ENCODE measurements at places on chromosomes 2 and 18.
A peak's percentile ranks its signal among the peaks of the same experiment; 100 is the strongest.

DNA sequence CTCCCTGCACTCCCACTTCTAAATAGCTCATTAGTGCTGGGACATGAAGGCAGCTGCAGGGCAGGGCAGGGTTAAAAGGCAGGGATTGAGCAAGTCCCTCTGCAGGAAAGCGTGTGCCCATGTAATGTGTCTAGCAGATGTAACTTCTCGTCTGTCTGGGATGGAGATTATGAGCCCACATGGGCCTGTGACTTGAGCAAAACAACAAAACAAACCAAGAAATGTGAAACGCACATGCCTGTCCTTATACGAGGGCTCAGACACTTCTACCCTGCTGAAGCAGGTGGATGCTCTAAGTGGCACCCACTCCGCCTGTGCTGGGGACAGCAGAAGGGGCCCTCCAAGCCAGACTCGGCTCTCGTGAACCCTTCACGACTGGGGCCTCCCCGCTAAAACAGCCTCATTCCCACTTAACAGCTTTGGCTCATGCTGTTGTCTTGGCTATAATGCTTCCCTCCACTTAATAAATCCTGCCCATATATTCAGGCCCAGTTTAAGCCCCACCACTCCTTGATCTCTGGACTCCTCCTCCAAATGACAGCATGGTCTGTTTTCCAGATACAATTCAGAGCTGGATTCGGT, 40.9 kb downstream of the TMEM247 start:
- no peak for DNase-seq

GRCh38 chr2:45329045-45329677, 281.9 kb downstream of the SRBD1 start:
- DNase-seq, result no peak

DNA sequence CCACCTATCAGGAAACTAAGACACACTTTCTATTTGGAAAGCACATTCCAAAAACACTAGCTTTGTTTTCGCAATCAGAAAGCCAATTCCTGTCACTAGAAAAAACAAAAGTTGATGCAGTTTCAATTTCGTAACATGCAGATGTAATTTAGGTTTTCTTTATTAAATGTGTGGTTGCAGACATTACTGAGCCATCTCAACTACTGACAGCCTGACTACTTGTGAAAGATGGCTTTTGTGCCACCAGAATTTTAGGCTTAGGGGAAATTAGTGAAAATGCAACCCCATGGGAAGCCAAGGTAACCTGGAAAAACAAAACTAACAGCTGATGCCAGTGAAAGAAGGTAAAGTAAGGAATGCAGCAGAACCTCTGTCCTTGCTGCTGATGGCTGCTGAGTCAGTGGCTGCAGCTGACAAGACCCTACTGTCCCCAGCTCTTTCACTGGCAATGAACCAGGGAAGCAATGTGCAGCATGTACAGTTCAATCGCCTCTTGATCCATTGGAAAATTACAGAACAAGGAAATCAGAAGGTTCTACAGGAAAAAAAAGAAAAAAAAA, 34.9 kb downstream of the FEZ2 start:
- no peak for DNase-seq

DNA sequence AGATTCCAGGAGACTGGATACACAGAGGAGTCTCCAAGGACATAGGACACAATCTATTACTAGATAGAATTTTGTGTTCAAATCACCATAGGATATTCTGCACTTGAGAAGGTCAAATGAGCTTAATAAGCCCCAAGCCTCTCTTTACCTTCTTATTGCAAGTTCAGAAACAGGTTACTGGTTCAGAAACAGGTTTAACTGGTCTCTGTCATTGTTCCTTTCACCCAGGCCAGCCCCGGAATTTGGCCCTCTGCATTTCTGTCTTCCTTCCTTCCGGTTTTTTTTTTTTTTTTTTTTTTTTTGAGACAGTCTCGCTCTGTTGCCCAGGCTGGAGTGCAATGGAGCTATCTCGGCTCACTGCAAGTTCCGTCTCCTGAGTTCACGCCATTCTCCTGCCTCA, 700.2 kb downstream of the EPHA4 start:
- DNase-seq, result no peak

DNA sequence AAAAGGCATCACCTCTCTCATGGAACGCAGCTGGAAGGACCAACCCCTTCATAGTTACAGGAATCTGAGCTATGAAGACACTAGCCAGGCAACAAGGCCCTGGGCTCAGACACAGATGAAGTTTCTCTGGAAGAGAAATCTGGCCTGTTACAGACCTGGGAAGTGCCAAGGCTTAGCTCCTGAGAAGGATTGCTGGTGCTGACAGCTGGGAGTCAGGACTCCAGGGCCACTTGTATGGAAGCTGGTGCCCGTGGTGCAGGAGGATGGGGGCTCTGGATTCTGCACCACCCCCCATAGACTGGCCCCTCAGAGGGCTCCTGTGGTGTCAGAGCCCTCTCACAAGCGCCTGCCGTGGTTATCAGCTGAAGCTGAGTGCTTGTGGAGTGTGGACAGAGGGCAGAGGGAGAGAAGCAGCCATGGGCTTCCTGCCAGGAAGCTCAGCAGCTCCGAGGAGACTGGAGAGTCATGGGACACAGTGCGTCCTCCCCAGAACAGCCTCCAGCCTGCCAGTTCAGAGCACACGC, 87.3 kb upstream of the LCLAT1 start:
- DNase-seq, result no peak

- DNase-seq, result no peak
These were observed 25.1 kb upstream of the TXNDC2 start for GRCh38 chr18:9860682-9861081.

GRCh38 chr2:44429034-44429433, 67.3 kb downstream of the CAMKMT start:
- DNase-seq, result no peak

DNA sequence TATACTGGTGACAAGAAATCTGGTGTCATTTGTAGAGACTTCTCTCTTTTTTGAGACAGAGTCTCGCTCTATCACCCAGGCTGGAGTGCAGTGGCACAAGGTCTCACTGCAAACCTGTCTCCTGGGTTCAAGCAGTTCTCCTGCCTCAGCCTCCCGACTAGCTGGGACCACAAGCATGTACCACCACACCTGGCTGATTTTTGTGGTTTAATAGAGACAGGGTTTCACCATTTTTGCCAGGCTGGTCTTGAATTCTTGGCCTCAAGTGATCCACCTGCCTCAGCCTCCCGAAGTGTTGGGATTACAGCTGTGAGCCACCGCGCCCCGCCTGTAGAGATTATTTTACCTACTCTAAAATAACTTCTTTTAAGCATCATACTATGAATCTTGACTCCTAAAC, 6.5 kb downstream of the HNRNPLL start:
- no peak for DNase-seq

- no peak for DNase-seq
These were observed 38.1 kb downstream of the ZNF236 start for GRCh38 chr18:76860411-76860810.

- DNase-seq, result peak; percentile 18
These were observed 86.4 kb downstream of the NCOA1 start for GRCh38 chr2:24577481-24577880.

- DNase-seq, result no peak
These were observed 5.1 kb upstream of the PAX8 start for GRCh38 chr2:113283704-113284284.

GRCh38 chr2:149648282-149649030, 60.9 kb upstream of the MMADHC start:
- no peak for DNase-seq

GRCh38 chr18:38572554-38573111, 1007.0 kb upstream of the CELF4 start:
- no peak for DNase-seq

DNA sequence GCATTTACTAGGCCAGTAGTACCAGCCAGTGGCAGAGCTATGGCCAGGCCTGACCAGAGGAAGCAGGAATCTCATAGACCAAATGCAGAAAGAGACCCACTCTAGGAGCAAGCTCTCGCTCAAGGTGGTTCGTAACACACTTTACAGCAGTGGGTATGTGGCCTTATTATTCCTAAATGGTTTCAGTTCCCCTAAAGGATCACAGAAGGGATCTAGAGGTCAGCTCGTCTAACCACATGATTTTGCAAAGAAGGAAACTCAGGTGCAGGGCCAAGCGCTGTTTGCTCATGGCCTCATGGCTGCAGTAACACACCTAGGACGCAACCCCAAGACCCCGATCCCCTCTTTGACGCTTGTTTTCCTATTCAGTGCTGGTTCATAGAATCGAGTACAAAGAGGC, 65.5 kb upstream of the ATG16L1 start:
- no peak for DNase-seq

DNA sequence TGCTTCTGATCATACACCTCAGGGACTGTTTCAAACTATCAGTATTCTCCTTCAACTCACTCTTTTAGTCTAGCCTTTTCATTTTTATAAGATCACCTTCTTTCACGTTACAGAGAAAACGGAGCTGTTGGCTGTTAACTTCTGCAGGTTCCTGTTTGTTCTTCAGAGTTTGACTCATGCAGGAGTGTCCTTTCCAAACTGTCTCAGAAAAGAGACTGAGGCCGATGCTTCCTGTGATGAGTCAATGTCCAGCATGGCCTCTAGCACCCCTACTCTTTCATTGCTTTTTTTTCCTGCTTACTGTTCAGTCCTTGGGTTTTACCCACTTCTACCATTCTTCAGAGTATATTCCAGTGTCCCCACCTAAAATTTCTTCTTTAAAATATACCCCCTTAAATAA, 240.8 kb upstream of the RGPD4 start:
- no peak for DNase-seq

- DNase-seq, result no peak
These were observed 26.0 kb downstream of the PTPN2 start for GRCh38 chr18:12857991-12858544.

GRCh38 chr2:237717366-237718276, 81.0 kb upstream of the RBM44 start:
- peak; percentile 11 for DNase-seq

Data from CD4-positive, alpha-beta T cell treated with Interleukin-4 for 1 hour (primary cell).